ENCODE measurements at places on chromosomes 2 and 18.

- DNase-seq, result no peak
Observed at GRCh38 chr2:179853108-179853507, 8.3 kb downstream of the ZNF385B start.

DNA sequence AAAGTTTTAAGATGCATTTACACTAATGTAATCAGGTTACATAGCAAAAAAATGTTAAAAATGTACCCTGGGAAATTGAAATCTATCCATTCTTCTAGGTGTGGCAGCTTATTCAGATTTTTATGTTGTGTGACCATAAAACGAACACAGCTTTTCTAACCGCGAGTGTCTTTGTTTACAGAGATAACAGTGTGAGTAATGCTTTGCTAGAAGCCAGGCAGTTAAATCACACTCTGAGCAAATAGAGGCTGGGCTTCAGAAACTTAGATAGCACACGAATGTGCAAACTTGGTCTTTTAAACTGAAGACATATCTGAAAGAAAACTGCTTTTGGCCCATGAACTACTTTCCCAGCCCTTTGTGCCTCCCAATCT, 116.1 kb downstream of the SPTBN1 start:
- DNase-seq, result no peak

DNA sequence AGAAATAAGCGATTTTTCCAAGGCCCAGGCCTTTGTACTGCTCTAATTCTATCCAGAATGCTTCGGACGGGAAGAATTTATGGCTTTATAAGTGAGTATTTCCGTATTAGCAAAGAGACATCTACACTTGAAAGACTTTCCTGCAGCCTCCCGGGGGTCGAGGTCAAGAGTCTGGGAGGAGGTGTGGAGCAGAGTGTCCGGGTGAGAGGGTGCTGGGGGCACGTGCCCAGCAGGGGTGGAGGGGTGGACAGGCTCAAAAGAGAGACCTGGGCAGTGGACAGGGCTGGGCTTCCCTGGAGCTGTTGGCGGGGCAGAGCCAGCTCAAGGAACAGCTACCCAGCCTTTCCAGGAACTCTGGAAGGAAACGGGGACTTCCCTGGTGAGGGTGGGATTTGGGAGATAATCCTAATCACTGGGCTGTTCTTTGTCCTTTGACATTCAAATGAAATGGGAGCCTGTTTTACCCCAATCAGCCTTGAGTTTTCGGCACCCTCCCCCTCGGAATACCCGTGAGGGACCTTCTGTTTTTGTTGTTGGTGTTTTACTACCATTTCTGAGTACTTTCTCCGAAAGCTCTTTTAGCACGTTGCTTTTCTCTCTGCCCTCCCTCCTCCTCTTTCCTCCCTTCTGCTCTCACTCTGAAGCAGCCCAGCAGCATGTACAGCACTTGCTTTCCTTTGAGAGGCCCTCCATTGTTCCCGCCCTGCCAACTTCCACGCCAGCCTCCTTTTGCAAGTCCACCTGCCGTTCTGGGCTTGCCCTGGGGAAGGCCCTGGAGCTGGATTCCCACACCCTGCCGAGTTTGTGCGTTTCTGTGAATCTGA, 164.7 kb downstream of the AGAP1 start:
- no peak for DNase-seq

DNA sequence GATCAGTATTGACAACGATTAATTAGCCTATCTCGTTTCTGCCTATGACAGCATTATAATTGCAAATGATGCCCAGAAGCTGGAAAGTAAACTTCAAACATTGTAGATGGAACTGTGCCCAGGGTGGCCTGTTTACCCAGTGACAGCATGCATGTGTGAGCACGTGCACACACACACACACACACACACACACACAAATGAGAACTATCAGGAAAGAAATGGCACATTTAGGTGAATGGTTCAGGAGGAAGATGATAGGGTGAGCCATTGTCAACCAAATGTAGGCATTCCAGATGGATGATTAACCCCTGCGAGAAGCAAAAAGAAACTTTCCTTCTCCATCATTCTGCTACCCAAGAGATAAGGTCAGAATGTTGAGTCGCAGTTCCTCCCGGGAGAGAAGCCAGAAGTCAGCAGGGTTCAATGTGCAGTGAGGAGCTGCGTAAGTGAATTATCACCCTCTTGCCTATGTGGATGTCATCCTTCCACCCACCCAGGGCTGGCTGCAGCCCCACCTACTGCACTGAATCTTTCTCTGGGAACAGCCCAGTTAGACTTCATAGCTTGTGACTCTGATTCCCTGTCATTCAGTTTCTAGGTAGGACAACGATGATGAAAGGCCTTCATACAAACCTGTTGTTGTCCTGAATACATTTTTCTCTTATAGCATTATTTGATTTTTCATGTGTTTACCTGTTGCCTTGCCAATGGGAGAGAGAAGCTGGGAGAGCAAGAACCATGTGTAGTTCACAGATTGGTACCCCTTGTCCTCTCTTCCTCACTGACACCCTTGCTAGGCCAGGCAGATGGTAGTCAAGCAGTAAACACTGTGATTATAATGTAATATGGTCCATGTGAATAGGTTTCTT, 3.5 kb upstream of the APOB start:
- no peak for DNase-seq

DNA sequence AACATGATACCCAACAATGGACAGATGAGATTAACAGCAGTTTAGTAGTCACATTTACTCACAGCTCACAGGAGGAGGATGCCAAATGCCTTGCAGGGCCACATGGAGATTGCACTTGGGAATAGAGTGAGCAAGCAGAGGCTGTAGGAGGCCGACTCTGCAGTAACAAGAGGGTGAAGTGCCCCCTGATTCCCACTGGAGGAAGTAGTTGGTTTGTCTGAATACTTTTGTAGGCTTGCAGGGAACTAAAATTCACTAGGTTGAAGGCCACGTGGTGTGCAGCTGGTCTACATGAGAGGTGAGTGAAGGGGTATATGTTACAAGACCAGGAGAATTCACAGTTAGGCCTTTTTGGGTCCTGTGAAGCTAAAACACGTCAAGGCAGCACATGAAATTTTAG, 419.3 kb upstream of the TNP1 start:
- DNase-seq, result no peak

DNA sequence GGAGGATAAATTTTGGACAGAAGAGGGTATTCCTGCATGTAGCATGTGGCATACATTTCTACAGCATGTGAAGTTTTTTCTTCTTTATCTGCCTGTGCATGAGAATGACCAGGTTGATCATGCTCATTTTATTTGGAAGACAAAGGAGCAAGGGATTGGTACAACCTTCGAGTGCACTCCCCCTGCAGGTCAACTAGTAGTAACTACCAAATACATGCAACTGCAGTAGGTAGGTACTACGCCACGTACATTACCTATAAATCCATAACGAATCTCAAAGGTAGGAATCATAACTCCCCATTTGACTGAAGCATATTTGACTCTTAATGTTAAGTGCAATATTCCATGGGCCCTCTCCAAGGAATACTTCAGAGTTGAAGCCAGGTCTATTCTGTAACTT, 763.9 kb downstream of the TSN start:
- no peak for DNase-seq

GRCh38 chr2:161139098-161139987, 20.9 kb upstream of the TANK start:
- DNase-seq, result no peak

DNA sequence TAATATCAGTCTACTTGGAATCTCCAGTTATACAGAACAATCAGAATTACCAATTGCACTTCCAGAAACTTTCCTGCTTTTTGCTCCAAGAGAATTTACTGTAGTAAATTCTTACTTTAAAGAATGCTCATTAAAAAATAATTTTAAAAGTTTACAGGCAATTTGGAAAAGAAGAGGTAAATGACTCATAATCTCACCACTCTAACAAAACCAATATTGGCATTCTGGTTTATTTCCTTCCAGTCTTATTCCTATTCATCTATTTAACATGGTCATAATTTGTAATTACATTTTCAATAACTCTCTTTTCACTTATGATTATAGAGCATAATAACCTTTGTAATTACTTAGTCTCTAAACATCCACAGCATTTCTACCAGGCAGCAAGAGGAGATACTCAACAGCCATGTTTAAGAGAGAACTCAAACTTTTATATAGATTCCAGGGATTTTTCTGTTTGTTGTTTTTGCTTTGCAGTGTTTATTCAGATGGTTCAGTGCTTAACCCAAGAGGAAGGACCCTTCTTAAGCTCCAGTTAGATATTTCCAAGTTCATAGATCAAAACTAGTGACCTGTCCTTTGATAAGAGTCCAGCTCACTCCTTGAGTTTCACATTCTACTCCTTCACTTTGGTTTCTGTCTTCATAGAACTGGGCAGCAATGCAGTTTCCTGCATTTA, 464.7 kb downstream of the TXNL1 start:
- DNase-seq, result no peak

Measured in stimulated activated CD4-positive, alpha-beta T cell treated with anti-CD3 and anti-CD28 coated beads, Interleukin-15, amount 100 ng/mL, for 1 hour (primary cell).